ENCODE measurements at places on chromosomes 3 and 15.

- no peak for DNase-seq
These were observed 615 bp downstream of the HES1 start for GRCh38 chr3:194136519-194137007.

- no peak for DNase-seq
These were observed 243.5 kb upstream of the SEMA6D start for GRCh38 chr15:47473832-47474231.

DNA sequence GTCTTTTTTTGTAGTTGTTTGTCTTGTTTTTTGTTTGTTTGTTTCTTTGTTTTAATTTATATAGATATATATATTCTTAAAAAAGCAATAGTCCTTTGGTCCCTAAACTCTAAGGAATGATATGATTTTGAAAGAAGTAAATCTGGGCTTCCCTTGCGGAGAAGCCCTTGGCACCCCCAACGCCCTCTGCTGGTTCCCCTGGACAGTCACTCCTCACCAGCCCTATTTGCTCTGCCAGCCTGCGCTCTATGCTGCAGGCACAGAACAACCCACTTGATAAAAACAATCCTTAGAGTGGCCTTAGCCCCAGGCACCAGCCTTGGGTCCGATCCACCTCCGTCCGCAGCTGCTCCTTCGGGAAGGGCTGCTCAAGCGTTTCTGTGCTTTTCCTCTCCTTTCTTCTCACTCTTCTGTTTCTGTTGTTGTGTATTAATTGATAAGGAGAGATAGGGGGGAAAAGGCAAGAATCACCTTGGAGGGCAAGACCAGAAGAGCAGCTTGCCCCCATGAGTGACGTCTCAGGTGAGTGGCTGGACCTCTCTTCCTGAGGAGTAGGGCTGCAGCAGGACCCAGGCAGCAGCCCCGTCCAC, 13.7 kb upstream of the PARP6 start:
- peak; percentile 50 for DNase-seq

- no peak for DNase-seq
These were observed 23.8 kb downstream of the RLBP1 start for GRCh38 chr15:89197503-89197971.

- DNase-seq = no peak
These were observed 161.7 kb downstream of the VGLL4 start for GRCh38 chr3:11482021-11482420.

DNA sequence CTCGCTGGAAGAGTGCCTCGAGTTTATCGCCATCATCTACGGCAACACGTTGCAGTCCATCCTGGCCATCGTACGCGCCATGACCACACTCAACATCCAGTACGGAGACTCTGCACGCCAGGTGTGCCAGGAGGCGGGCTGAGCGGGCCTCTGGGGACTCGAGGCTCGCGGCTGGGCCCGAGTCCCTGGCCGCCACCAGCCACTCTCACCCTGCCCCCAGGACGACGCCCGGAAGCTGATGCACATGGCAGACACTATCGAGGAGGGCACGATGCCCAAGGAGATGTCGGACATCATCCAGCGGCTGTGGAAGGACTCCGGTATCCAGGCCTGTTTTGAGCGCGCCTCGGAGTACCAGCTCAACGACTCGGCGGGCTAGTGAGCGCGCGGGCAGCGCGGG, 1.9 kb downstream of the GNAT1 start:
- no peak for DNase-seq

- no peak for DNase-seq
These were observed 2.8 kb downstream of the ACTL6A start for GRCh38 chr3:179565496-179565895.

- DNase-seq = no peak
These were observed 3.5 kb upstream of the GPR87 start for GRCh38 chr3:151320131-151320530.

DNA sequence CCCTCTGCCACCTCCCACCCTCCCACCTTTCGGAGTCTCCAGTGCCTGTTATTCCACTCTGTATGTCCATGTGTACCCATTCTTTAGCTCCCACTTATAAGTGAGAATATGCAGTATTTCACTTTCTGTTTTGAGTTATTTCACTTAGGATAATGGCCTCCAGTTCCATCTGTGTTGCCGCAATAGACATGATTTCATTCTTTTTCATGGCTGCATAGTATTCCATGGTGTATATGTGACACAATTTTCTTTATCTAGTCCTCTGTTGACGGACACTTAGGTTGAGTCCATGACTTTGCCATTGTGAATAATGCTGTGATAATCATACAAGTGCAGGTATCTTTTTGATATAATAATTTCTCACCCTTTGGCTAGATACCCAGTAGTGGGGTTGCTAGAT, 91.0 kb upstream of the UBE3A start:
- no peak for DNase-seq

DNA sequence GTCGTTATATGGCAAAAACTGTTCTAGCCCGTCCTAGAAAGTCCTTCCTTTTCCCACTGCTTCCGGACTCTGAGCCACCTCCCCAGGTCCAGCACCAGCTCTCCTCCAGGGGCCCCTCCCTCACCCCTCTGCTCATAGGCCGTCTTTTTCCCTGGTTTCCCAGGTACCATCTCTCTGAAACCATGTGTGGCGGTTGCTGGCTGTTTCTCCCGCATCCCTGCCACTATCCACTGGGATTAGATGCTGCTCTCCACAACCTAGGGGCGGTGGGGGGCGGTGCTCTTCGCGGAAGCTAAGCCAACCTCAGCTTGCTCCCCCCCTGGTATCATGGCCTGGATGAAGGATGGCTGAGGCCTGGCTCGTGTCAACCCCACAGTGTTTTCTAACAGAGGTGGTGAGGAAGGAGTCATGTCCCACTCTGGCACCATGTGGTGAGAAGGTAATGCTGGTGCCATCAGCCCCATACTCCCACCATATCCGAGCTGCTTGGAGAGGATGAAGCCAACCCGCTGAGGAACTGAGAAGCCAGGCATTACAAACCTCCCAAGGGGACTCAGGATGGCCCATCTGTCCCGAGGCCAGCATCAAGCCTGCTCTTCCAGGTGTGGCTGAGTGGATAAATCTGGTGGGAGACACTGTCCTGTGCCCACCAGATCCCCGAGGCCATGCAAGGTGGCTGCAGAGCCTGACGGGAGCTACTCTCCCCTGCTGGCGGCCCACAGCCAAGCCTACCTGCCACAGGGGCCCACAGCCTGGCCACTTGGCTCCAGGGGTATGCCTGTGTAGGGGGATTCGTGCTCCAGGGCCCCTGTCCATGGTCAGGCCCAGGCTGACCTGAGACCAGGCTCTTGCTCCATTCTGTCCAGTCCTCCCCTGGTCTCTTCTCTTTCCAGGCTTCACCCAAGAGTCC, 27.9 kb upstream of the SLC41A3 start:
- DNase-seq = no peak

GRCh38 chr3:124707656-124708062, 22.6 kb upstream of the UMPS start:
- no peak for DNase-seq

DNA sequence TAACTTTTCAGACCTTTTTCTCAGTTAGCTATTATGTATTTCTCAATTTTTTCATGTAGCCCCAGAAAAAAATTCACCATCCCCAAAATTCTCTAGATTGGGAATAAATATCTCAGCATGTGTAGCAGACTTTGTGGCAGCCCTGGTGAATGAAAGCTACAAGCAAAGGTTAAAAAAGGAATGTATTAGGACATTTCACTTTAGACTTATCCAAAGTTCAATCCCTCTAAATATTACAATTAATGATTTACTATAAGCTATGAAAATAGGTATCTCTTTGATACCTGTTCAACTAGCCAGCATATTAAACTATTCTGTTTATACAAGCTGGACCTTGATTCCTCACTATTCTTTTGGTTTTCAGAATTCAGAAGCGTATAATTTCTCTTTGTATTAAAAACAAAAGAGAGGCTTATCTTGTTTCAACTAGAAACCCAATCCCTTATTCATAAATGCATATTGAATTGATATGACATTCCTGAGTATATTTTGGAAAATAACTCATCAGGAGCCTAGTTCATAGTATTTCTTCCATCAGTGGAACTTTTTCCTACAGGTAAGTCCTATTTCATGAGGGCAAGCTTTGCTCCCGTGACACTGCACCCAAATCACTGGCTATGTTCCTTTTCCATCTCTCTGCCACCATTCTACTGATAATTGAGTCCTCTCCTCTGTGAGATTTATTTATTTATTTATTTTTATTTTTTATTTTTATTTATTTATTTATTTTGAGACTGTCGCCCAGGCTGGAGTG, 38.0 kb downstream of the WDR72 start:
- DNase-seq = no peak

GRCh38 chr3:111963424-111963823, 15.4 kb upstream of the ABHD10 start:
- DNase-seq = no peak

- DNase-seq = no peak
These were observed 108.3 kb downstream of the P3H2 start for GRCh38 chr3:190012314-190012782.

GRCh38 chr3:120604382-120604781, 8.2 kb downstream of the NDUFB4 start:
- DNase-seq = no peak

- no peak for DNase-seq
These were observed 25.8 kb downstream of the VEPH1 start for GRCh38 chr3:157477441-157477840.

GRCh38 chr15:50881121-50882048, 27.1 kb upstream of the AP4E1 start:
- DNase-seq = no peak

GRCh38 chr3:53085476-53085875, 39.6 kb upstream of the SFMBT1 start:
- no peak for DNase-seq

GRCh38 chr3:120855665-120856437, 52.2 kb upstream of the STXBP5L start:
- DNase-seq = no peak

- DNase-seq = no peak
These were observed 14.6 kb downstream of the ZNF592 start for GRCh38 chr15:84762840-84763572.

DNA sequence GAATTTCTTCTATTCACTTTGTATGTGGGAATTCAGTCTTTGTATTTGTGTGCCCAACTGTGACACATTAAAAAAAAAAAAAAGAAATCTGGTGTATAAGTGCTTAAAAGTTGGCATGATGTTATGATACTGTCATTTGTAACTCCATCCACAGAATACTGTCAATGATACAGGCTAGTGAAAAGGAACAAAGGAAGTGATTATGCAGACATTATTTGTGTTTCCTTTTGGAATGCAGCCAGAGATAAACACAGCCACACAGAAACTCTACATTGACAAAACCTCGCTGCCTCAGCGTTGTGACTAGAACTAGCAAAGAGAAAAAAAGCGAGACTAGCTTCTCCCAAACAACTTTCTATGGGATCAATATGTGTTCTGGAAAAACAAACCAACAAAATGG, 519.2 kb upstream of the AGTR1 start:
- DNase-seq = no peak

- DNase-seq = no peak
These were observed 136.5 kb downstream of the NTRK3 start for GRCh38 chr15:88120026-88120425.

DNA sequence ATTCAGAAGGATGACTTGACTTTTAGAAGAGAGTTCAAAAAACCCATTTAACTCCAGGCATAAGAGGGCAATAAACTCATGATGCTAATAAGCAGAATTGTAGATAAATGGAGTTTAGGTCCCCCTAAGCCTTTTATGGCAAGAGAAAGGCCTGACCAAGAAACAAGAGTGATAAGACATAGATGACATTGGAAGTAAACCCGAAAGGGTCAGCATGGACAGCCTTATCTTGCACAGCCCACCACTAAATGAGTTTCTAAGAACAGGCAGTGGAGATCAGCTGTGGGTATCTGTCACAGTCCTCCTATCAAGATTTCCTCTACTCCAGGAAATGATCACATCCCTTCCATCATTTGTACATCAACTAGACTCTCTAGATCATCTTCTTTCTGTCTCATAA, 457.9 kb upstream of the ADAMTS9 start:
- DNase-seq = no peak

DNA sequence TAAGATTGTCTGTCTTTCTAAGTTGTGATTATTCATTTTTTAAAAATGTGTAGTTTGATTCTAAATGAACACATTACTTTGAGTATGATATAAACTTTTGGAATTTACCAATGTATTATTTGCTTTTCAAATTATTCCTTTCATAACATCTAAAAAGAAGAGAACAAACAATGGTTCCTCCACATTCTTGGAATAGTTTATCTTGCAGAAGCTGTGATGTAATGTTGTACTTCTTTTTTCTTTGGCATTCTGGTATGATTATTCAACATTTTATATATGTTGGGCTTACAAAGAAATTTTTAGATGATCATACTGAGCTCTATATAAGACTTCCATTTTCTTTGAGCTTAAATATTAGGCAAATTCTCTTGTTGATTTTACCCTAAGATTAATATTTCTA, 419.2 kb downstream of the DIPK2A start:
- DNase-seq = no peak

DNA sequence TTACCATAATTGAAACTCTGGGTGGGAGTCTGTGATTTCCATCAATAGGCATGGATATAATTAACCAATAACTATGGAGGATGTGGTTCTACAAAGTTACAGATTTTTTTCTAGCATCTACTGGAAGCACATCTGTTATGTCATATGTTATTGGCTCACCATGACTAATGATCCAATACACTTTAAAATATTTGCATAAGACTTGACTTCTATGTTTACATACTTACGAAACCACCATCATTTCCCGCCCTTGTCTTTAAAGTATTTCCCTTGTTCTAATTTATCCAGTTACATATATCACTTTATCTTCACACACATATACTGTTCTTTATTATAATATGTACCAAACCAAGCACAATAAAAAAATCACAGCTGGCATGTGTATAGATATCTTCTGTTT, 380.3 kb upstream of the CBLB start:
- DNase-seq = no peak

Data from stimulated activated CD4-positive, alpha-beta T cell treated with anti-CD3 and anti-CD28 coated beads, TNF-alpha, amount 100 ng/mL, for 24 hours (primary cell).